ENCODE measurements at places on chromosomes 12 and 14. TPM values are rescaled to one million over a fixed set of nuclear protein-coding genes. Genes with fewer than 3 reads are reported as not detected.

The FBXO34 gene
- total RNA-seq = 13.5 TPM

The P2RX7 gene
- total RNA-seq = not detected

The SDR9C7 gene
- not detected for total RNA-seq

The BCL7A gene
- 6.2 TPM for total RNA-seq

The RNASE7 gene
- not detected for total RNA-seq

The TAS2R46 gene
- 0.22 TPM for total RNA-seq

The GPR68 gene
- total RNA-seq = not detected

The TSPAN19 gene
- total RNA-seq = not detected

The TBX3 gene
- 17.2 TPM for total RNA-seq

The DCAF4 gene
- 18.8 TPM for total RNA-seq

The ARMH4 gene
- total RNA-seq = 0.02 TPM

The NPAS3 gene
- total RNA-seq = not detected

The RNASE3 gene
- total RNA-seq = not detected

The KCTD10 gene
- 6.9 TPM for total RNA-seq

The TMPO gene
- total RNA-seq = 167 TPM

The CIROP gene
- not detected for total RNA-seq

The MARK3 gene
- total RNA-seq = 56.6 TPM

Data from HepG2 (cell line).